Stimulated activated naive CD8-positive, alpha-beta T cell treated with anti-CD3 and anti-CD28 coated beads, Interleukin-15, amount 100 ng/mL, for 72 hours (primary cell): ENCODE measurements at places on chromosomes 16 and 17.
A peak's percentile ranks its signal among the peaks of the same experiment; 100 is the strongest.

DNA sequence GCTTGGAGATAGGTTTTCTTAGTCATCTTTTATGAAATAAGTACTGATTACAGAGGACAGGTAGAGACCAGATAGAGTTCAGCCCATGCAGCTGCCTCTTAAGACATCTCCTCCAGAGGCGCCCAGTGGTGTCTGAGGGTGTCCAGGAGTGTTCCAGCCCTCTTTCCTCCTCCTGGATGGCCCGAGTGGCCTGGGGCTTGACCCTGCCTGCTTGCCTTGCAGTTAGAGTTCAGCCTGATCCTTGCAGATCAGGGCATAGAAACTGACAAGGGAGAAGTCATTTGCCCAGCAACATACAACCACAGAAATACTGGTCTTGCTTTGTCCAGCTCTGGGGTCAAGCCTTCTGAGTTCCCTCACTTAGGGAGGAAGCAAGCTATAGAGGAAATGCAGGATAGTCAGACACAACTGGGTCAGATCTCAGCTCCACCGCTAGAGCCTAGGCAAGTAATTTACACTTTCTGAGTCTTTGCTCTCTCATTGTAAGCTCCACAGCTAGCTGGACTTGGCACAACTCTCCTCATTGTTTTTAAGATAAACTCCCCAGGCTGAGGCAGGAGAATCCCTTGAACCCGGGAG, 3.6 kb upstream of the CCL1 start:
- no peak for DNase-seq

DNA sequence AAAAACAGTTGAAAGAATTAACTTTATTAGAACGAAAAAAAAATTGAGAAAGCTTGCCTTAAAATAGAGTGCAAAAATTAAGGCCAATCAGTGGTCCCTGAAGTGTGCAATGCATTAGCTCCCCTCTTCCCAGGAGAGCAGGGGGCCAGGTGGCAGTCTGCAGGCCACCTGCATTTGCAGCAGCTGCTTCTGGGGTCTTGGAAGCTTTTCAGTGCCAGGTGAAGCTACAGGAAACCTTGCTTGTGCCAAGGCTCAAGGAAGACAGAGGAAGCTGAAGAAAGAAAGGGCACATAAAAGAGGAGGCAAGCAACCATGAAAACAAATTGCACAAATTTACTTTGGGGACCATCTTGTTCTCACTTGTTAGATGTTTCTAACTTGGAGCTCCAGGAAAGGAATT, 50.5 kb upstream of the MTMR4 start:
- DNase-seq, result no peak

GRCh38 chr16:83626204-83626603, 181.6 kb upstream of the HSBP1 start:
- no peak for DNase-seq

DNA sequence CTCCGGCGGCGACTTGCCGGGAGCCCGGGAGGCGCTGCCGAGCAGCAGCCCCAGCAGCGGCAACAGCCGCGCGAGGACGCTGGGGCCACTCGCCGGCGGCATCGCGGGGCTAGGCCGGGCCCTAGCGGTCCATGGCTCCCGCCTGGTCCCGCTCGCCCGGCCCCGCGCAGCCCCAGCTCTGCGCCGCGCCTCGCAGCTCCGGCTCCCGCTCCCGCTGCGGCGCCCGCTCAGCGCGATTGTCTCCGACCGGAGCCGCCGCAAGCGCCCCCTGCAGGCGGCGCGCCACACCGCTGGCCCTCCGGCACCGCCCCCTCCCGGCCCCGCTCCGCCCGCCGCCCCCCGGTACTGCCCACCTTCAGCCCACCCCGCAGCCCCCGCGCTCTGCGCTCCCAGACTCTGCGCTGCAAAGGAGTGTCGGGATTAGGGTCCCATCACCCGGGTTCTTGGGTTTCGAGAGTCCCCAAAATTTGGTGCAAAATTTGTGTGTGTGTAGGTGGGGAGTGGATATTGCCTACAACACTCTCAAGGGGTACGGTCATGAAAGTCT, at the start of gene FAM171A2:
Gene FAM171A2, minus strand, starts transcription at position 241 of the 547 bp plus-strand sequence. Its CDS starts 139 bp downstream, at position 102.
- DNase-seq, result peak; percentile 77

- no peak for DNase-seq
Observed at GRCh38 chr16:71676236-71676635, 48.3 kb downstream of the PHLPP2 start.
